AG09319 (cell line): ENCODE measurements at places on chromosomes 1 and 21.

DNA sequence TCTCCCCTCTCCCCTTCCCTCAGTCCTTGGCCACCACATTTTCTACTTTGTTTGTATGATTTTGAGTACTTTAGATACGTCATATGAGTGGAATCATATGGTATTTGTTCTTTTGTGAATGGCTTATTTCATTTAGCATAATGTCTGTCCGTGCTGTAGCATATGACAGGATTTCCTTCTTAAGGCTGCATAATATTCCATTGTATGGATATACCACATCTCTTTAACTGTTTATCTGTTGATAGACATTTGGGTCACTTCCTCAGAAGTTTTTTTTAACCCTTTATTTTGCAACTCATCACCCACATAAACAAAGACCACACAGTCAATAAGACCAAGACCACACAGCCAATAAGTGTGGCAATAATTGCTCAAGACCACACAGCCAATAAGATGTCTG lies 24.9 kb downstream of the FAM163A start:
- DNase-seq, result no peak

- DNase-seq, result no peak
Measured at GRCh38 chr1:156655151-156655903, 13.4 kb downstream of the BCAN start.

GRCh38 chr1:116556289-116557006 lies 14.4 kb downstream of the CD58 start:
- DNase-seq, result no peak

DNA sequence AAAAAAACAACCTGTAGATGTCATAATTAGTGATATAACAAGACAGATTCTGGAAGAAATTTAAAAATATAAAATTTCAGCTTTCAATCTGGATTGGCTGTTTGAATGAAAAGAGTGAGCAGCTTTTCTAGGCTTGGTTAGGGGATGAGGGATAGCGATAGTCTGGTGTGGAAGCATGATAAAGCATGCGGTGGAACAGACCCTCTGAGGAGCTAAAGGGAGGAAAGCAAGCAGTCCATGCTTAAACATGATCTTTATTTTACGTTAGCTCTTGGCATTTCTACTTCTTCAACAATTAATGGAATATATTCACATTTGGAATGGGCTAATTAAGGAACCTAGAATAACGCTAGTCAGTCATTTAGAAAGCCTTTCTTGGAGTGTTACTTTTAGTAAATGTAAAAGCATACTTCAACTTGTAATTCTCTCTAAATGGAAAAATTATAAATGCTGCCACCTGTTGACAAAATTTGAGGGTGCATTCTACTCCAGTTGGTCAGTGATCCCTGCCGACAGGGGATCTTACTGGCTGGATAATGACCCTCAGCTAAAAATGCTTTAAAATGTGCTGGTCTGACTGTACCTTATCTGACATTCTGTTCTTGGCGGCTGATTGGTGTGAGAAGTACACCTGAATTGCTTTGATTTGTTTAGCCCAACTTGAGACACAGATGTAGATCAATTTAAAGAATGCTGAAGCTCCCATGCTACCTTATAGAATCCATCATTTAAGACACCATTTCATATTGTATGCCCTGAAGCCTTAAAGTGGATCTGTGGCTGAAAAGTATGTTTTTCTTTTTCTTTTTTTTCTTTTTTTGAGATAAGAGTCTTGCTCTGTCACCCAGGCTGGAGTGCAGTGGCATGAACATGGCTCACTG lies 61.2 kb downstream of the AK4 start:
- DNase-seq, result peak; percentile 7

DNA sequence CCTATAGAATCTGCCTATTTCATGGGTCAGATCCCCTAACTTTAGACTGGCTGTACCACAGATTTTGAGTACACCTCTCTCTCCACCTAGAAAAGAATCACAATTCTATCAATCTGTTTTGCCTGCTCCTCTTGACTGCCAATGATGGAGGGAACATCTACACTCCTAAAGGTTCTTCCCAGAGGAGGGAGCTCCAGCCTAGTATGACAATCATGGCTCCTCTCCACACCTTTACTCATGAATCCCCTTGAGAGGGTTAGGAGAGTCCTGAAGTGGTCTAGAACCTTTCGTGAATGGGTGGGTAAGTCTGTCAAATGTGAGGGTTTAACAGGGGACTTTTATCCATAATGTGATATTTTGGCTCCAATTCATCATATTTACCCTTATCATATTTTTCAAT lies 48.0 kb downstream of the DNAI4 start:
- no peak for DNase-seq

DNA sequence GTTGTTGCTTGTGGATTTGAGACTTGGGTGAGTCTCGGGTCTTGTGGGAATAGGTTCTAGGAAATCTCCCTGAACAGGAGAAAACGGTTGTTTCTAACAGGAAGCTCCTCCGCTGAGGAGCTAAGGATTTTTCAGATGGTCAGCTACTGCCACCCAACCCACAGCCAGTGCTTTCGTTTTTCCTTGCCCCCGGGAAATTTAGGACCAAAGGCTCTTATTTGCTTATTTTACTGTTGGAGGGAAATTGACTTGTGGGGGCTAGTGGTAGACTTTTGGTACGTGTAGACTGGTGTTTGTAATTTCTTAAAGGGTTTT lies 792 bp downstream of the SNX7 start:
- no peak for DNase-seq

DNA sequence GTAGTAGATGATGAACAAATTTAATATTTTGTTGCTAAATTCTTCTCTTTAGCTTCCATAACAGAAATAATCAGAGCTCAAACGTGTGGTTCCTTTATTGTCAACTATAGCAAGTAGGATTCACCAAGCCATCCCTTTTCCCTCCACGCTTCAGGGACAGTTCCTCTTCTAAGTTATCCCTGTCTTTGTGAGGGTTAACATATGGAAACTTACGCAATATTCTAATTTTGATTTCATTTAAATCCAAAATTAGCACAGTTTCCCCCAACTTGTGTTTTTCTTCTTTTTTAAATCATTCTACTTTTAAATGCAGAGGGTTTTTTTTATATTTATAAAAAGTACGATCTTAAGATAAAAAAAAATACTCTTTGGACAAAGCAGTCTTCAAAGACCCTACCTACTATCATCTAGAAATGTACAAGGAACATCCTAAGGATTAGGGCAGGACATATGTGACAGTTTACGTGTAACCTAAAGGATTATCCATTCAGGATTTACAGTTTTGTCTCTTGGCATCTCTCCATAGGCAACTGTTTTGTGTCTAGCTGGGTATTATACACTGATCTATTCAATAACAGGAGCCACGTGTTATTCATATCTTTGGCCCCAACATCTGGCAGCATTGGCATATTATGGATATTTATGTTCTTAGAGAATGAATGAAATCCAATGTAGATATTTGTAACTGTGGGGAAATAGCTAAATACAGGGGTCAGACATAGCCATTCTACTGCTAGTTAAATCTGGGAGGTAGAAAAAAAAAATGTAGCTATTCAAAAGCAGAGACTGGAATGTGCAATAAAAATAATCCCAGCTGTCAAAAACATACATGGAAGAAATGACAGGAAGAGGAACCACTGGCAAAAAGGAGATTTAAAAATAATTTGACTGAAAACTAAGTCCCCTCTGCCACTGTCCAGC lies 272.9 kb downstream of the NEGR1 start:
- no peak for DNase-seq

- DNase-seq, result no peak
Measured at GRCh38 chr1:172893146-172893841, 157.4 kb downstream of the TNFSF18 start.

DNA sequence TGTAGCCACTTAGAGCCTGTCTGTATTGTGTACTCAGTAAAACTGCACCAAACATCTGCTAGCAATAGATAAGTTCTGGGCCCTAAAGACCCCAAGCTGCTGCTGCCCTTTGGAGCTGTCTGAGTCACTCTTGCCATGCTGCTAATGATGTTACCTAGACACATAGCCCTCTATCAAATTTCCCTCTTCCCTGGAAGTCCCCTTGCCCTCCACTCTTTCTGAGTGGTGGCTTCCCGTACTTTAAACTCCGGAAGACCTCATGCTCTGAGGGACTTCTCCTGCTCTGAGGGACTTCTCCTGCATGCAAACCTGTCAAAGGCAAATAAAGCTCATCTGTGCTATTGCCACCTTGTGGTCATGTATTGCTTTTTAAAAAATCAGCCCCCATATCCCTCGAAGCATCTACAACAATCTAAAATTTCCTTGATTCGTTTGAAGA lies 34.0 kb downstream of the FH start:
- no peak for DNase-seq

DNA sequence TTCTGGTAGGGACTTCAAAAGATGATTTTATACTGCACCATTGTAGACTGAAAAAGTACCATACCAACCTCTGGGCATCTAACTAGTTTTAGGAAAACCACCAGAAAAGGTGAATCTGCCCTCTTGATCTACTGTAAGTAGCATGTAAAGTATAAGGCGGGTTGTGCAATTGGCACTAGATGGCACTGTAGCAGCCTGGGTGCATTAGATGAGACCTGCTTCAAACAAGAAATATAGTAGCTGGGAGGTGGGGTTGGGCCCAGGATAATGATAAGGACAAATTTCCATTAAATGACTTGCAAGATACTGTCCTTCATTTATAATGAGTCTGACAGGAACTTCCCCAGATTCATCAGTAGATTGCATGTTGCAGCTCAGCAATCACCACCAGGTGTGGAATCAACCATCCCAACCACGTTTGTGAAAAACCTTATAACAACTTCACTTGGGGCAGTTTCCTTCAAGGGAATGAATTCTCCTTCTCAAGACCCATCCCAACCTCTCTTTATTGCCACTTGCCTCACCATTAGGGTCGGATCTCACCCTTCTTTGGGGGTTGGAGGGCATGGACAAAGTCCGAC lies 37.3 kb upstream of the IL10 start:
- no peak for DNase-seq

- no peak for DNase-seq
Measured at GRCh38 chr1:30908696-30909364, at the start of gene SDC3. Gene SDC3 (minus strand): TSS chr1:30908758. CDS start chr1:30908586, 172 bp downstream.
